GM12891 (cell line): ENCODE measurements at places on chromosomes 6 and 20.

GRCh38 chr6:27679964-27680694, 207.2 kb upstream of the ZNF184 start:
- no peak for DNase-seq

DNA sequence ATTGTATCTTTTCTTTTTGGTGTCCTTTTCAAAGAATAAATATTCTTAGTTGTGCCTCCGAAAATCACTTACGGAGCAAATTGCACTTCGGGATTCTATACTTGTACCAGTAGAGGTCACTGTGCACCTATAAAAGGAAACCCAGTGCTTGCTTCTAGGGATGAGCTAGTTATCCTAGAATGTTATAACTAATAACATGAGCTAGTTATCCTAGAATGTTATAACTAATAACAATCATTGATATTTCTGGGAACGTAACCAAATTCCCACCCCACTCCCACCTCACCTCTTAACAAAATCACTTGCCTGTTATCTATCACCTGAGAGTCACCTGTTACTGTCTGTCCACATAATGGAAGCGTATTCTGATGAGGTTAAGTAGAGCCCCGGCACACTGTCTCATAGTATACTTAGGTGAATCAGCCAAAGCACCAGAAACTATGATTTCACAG, 126.9 kb upstream of the TIAM2 start:
- DNase-seq: peak; percentile 11

DNA sequence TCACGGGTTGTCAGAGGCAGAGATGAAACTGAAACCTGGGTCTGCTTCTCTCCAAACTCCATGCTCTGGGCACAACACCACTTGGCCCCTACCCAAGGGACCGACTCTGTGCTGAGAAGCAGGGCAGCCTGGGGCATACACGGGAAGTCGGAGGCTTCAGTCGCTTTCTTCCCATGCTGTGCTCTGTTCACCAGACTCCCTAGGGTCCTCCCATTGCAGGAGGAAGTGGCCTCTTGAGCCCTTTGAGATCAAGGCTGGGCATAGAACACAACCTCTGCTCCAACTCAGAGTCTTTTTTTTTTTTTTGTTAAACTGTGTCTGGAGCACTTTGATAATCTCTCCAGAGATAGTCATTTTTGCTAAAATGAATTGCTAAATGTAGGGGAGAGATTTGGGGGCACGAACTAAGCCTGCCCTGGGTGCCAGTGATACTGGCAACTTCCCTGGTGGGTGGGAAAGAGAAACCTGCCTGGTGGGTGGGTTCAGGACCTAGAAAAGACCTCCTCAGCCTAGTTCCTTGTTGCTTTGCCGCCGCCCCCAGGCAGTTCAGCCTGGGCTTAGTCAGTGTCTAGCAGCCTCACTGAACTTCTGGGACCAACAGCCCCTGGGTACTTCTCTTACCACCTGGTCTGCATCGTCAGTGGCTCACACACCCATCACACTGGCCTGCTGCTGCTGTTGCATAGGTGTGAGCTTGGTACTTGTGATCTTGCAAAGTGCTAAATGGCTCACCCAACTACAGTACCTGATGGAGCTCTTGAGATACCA, 62.0 kb downstream of the PPP1R14C start:
- DNase-seq: no peak

GRCh38 chr6:164419099-164419498, 890.3 kb downstream of the C6orf118 start:
- no peak for DNase-seq

- DNase-seq: no peak
Measured at GRCh38 chr6:106125925-106126435, 39.8 kb downstream of the PRDM1 start.

DNA sequence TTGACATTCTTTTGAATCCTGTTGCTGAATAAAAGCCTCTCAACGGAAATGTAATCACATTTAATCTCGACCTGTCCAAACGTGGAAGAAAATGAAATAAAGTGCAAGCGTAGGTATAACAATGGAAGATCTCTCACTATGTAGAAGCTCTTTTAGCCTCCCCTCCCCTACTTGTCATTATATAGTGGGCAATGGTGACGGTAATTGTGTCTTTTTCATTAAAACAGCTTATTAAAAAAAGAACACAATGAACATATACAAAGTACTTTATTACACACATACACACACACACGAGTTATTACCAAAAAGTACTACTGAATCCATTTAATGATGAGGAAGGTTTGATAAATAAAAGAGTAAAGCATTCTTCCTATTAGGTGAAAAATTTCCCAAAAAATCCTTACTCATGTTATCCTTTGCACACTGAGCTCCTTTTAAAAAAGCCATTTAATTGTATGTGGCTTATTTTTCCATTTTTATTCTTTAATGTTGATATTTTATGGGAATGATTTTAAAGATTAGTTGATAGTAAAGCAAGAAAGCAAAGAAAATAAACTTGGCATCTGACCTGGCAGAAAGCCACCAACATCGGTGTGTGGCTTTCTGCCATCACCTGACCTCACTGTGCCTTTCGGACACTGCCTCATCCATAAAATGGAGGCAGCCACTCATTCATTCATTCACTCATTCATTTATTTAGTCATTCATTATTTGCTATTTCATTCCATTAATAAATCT, 493 bp upstream of the SGK1 start:
- no peak for DNase-seq

GRCh38 chr6:120775698-120776097, 558.6 kb downstream of the TBC1D32 start:
- DNase-seq: no peak

DNA sequence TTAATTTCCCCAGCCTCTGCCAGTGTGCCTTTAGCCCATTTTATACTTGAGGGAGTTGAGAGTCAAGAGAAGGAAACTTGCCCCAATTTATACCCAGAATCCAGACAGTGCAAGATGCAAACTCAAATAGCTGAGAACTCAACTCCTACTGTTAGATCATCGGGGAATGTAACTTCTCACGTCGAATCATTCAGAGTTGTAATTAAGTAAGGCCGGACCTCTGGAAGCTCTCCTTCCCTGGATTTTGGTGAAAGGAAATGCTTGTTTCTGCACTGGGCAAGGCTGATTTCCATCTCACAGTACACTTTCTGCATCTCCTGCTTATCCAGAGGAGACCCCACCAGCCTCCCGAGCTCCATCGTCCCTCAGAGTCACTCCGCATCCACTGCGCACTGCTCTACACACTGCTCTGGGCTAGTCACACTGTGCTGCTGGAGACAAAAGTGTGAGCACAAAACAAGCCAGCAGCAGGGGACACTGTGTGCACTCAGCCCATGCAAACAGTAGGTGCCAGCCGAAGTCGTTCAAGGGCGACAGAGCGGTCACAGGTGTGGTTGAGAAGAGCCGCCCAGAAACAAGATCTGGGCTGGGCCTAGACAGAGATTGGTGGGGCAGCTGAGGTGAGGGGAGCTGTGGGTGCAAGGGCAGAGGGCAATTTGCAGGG, 150.4 kb upstream of the QKI start:
- no peak for DNase-seq

DNA sequence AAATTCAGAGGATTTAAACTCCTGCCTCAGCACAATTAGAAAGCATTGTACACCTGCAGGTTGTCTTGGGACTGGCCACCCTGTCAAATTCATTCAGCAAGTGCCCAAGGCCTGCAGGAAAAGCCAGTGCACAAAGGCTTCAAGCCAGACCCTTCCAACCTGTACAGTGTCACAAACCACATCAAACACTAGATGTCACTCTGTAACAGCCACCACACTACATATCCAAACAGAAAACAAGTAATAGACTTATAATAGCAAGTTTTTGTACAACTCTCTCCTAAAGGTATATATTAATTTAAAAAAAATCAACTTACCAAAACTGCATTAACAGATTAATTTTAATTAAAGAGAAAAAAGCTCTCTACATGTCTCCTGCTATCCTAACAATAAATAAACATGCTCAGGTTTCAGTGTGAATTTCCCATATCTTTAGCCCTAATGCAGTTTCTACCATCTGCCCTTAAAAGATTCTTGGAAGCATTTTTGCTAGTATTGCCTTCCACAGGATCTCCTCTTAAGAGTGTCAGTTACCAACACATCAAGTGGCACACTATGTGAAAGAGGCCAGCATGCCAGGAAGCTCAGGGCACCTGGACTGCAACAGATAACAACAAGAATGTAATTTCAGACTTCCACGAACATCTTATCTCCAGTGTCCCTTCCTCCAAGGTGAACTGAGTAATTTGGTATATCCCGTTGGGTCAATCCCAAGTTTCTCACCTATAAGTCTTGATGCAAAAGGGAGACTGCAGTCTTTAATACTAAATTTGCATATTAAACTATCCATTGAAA, 47.5 kb downstream of the RALGAPA2 start:
- no peak for DNase-seq

DNA sequence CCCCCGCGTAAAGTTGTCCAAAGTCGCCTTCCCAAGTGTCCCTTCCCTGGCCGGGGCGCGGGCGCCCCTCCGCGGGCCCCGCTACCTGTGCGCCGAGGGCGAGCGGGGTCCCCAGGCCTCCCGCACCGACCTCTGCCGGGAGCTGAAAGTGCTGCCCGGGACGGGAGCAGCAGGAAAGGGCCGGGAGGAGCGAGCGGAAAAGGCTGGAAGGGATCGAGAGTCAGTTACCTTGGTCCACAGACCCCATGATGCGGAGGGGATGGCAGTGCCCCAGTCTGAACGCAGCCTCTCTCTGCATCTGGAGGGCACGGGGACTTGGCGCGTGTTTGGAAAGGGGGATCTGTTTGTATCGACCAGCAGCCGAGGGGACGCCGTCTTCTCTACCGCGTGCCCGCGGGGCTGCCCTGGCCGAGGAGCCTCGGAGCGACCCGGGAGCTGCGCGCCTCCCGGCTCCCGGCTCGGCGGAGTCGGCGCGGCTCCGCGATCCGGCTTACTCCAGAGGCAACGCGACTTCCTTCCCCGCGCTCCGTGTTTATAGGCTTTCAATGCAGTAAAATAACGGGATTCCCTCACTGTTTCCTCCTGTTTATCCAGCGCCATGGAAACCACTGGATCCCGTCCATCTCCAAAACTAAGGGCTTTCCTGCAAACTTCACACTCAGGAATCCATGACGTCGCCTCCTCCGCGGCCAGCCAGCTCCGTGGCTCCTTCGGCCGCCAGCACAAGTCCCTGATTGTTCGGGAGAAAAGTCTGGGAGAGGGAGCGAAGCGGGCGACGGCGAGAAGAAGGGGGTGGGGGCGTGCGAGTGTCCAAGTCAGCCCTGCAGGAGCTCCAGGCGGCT, 20.0 kb upstream of the NFATC2 start:
- DNase-seq: peak; percentile 31

- DNase-seq: no peak
Measured at GRCh38 chr6:37145443-37145842, 24.5 kb upstream of the PIM1 start.

DNA sequence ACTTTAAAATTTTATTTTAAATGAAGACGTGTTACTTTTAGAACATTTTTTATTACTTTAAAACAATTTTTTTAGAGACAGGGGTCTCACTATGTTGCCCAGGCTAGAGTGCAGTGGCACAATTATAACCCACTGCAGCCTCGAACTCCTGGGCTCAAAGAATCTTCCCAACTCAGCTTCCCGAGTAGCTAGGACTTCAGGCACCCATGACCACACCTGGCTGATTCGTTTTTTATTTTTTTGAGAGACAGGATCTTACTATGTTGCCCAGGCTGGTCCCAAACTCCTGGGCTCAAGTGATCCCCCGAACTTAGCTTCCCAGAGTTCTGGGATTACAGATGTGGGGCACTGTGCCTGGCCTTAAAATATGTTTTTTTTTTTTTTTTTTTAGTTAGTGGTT, 287.7 kb downstream of the GMDS start:
- DNase-seq: no peak

DNA sequence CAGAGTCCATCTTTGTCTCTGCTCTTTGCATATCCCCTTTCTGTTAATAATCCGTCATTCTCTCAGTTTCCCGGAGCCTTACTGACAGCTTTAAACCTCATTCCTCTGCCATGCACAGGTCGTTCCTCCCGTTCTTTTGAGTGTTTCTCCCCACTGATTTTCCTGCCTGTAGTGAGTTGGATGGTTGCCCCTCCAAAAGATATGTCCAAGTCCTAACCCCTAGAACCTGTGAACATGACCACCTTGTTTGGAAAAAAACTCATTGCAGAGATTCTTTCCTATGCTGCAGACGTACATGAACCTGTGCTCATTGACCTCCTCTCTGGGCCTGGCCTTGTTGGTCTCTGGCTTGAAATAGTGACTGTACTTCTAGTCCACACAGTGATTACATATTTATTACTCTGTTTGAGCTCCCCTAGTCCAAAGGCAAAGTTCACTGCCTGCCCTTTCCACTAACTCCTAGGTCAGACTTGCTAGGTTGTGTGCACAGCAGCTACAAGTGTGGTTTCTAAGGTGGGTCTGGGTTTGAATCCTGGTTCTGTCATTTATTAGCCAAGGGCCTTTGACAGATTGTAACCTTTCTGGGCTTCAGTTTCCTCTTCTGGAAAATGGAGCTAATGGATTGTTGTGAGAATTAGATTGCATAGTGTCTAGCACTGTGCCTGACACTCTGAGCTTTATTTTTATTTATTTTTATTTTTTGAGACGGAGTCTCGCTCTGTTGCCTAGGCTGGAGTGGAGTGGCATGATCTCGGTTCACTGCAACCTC, 29.3 kb downstream of the PPARD start:
- DNase-seq: no peak

GRCh38 chr6:52839124-52840055, 1.2 kb downstream of the GSTA5 start:
- peak; percentile 36 for DNase-seq

DNA sequence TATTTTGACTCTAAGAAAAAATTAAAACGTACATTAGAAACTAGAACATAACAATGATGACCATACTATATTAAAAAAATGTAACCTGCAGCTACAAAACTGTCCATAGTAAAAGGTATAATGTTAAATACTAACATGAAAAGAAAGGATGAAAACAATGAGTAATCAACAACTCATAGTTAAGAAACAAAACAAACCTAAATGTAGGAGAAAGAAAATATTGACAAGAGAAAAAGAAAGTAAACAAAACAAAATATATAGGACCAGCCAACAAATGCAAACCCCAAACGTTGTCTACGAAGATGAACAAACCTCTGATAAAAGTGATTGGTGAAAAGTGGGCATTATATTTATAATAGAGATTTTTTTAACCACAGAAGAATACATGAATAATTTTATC, 41.1 kb upstream of the ADGRG6 start:
- DNase-seq: no peak

DNA sequence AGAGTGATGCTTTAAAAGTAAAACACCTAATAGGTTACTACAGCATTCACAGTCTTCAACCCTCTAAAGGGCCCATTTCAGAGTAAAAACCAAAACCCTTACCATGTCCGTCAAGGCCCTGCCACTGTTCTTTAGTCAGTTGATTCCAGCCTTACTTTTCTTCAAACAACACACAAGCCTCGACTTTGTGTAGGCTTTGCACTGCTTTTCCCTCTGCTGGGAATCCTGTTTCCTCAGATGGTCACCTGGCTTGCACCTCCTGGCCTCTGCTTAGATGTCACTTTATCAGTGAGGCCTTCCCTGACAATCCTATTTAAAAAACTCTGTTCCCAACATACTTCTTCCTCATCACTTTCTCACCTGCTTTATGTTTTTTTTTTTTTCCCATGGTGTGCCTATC, 77.1 kb upstream of the FLRT3 start:
- no peak for DNase-seq

- no peak for DNase-seq
Measured at GRCh38 chr20:32333988-32334885, 23.9 kb upstream of the ASXL1 start.
